Right lung (tissue), 10 donors: ENCODE measurements at places on chromosomes 12 and 14.
A peak's percentile ranks its signal among the peaks of the same experiment; 100 is the strongest.

- no peak for DNase-seq
Measured at GRCh38 chr12:102475355-102475754, 5.0 kb downstream of the IGF1 start.

- DNase-seq, result peak; percentile 40
Measured at GRCh38 chr14:22994762-22995275, 12.5 kb upstream of the AJUBA start.

GRCh38 chr12:101655393-101655792, 42.0 kb upstream of the CHPT1 start:
- no peak for DNase-seq

GRCh38 chr12:45587877-45588533, 141.5 kb upstream of the ARID2 start:
- no peak for DNase-seq

DNA sequence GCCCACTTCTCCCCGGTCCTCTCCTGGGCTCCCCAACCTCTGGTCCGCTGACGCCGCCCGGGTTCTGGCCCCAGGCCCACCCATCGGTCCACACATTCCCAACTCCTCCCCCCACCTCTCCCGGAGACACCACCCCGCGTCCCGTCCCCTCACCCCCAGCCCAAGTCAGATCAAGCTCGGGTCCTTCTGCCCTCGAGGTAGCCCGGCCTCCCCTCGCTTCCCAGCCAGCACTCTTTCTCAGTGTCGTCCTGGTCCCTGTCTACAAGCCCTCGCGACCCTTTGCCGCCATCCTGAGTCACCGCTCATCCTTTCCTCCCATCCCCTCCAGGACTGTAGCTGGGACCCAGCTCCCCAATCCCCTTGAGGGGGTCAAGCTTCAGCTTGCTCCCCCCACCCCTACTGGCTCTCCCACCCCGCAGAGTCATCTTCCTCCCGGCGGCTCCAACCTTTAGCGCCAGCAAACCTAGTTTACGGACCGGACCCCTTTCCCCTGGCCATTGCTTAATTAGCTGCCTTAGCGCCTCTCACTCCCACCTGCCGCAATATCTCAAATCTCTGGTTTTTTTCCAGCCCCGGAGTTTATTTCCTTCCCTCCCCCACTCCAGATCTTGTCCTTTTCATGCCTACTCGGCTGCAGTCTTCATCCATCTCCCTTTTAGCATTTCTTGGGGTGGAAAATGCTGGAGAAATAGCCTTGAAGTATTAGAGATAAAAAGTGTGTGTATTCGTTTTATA, 1.1 kb downstream of the PPP4R4 start:
- no peak for DNase-seq

GRCh38 chr12:69881771-69882170, 56.7 kb downstream of the MYRFL start:
- DNase-seq, result no peak

DNA sequence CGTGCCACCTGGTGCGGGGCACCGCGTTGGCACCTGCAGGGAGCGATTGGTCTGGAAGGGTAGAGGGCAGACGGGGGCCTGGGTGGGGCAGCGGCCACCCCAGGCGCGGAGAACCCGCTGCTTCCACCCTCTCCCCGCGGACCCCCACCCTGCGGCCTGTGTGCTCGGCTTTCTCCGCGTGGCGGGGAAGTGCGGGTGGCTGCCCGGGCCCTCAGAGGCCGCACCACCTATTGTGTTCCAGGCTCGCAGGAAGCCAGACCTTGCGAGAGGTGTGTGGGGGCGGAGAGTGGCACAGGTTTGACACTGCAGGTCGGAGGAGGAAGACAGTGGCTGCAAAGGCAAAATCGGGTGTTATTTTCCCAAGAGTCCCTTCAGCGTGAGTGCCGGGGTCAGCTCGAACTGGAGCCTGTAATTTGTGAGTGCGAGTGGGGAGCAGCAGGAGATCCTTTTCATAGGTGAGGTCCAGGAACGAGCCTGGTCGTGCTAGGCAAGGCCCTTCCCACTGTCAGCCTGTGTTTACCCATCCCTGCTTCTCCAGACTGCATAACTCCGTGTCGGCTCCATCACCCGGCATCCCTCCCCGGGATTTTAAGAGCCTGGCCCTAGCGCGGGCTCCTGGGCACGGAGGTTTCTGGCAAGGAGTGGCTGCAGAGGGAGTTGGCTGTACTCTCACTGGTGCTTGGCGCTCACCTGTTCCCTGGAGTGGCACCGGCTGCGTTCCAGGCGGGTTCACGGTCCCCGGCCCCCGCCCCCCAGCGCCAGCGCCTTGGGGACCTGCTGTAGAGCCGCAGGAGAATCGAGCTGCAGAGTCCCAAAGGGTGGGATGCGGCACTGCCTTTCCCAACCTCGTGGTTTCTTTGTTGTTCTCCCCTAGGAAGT, 935 bp downstream of the TBC1D30 start:
- no peak for DNase-seq

GRCh38 chr12:18861287-18861858, 123.5 kb downstream of the CAPZA3 start:
- DNase-seq, result no peak

DNA sequence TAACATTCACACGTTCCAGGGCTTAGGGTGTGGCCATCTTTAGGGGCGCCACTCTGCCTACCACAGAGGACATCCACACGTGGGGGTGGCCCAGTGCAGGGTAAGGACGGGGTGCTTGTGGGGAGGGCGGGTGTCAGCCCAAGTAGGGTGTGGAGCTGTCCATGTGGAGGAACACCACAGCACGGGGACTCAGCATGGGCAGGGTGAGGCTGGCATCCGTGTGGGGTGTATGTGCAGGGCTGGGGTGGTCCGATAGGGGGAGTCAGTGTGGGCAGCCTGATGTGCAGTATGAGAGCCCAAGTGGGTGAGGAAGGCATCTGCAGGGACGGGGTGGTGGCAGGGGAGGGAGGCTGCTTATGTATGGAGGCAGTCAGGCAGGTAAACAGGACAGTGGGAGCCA, 17.7 kb downstream of the PSMC1 start:
- no peak for DNase-seq

- DNase-seq, result no peak
Measured at GRCh38 chr12:117235261-117235660, 45.0 kb upstream of the FBXO21 start.

DNA sequence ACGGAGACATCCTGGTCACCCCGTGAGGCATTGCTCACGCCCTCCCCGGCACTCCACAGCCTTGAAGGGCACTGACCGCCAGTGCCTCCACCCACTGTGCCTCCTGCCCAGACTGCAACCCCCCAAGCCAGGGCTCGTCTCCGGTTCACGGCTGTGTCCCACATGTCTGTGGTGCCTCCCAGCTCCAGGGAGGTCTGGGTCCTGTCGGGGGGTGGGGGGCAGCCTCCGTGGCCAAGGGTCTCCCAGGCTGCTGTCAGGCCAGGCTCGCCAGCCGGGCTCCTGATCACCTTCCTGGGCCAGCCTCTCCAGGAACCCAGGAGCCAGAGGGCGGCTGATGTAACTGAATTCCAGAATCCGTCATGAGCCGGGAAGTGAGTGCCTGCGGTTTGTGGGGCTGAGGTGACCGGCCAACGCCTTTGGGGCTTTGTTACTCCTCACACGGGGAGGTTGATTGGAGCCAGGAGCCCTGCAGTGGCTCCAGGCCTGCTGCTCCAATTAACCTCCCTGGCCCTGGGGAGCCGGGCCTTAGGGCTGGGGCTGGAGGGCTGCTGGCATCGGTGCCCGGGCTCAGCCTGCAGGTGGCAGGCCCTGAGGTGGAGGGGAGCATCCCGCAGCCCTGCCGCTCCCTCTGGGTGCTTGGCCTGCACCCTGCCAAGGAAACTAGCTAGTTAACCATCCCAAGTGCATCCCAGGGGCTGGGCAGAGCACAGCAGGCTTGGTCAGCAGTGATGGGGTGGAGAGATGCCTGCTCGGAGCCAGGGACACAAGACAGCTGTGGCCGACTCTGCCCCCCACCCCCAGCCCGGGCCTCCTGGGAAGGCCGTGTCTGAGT, 36.4 kb upstream of the FBRSL1 start:
- DNase-seq, result no peak

- DNase-seq, result no peak
Measured at GRCh38 chr12:113456761-113457160, 14.9 kb downstream of the LHX5 start.

DNA sequence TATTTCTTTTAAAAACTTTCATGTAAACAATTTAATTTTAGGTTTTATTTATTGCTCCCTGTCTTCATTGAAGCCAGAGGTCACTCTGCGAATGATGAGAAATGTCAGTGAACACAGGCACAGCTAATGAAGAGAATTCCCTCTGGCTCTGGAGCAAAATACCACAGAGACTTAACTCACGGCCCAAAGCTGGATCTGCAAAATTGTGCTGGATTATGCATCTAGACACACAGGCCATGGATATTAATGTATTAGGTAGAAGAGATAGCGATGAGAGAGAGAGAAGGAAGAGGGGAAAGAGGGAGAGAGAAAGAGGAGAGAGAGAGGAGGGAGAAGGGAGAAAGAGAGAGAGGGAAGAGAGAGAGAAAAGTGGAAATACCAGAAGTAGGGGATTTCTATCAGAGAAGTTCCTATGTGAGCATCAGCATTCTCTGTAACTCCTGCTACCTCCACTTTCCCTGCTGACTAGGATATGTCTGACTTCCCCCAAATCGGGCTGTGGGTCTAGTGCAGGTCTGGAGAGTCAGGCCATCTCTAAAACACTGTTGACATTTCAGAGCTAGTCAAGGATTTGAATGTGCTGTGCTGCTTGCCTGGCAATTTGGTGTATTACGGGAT, 3.7 kb downstream of the ARHGDIB start:
- DNase-seq, result no peak

DNA sequence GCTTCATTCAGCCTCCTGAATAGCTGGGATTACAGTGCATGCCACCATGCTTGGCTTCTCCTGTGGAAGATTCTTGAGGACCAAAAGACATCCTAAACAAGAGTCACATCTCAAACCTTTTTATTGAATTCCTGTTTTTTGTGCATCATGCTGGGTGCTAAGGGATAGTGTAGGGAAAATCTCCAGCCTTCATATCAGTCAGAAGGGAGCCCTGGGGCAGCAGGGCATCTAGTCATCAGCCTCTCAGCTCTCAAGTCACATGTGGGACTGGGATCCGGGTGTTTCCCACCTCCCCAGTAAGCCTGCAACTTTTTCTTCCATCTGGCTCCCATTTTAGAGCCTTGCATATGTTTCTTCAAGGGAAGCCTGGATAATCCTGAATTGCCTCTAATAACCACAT, 25.1 kb upstream of the OASL start:
- no peak for DNase-seq

DNA sequence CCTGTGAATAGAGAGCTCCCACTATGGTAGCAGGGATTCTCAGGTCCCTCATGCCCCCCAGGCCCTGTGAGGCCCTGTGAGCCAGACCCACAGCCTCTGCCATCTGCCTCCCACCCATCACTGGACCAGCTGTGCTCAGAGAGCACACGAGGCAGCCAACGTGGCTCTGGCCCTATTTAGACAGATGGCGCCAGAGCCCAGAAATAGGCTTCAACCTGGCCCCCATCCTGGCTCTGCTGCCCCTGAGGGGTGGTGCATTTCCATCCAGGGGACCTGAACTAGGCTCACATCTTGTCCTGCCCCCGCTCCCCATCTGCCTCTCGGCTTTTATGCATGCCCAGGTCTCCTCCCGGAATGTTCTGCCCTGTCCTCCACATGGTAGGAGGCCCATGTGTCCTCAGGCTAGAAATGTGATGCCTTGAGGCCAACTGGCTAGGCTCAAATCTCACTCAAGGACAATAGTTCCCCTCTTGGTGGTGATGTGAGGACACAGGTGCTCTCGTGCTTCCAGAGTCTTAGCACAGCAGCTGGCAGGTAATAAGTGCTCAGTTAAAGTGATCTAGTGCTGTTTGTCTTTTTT, 18.9 kb downstream of the TMEM63C start:
- no peak for DNase-seq

DNA sequence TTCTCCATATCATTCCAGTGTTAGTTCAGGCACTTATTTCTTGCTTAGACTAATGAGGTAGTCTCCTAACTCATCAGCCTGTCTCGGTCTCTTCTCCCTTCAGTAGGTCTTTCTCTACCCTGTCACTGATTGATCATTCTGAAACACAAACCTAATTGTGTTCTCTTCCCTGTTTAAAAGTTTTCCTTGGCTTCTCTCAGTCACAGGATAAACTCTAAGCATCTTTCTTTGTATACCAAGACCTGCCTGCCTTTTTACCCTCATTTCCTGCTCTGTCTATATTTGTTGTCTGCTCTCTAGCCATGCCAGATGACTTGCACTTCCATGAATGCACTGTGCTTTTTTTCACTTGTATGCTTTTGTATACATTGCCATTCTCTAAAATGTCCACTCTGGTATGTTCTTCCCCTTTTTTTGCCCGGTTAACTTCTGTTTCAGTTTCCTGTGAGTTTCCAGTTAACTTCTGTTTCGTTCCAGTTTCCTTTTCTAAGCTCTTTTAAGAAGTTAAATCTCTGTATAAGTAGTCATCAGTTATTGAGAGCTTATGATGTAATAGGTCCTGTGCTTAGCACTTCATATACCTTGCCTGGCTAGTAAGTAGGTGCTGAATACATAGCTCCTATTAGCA, 12.8 kb downstream of the DIP2B start:
- no peak for DNase-seq

DNA sequence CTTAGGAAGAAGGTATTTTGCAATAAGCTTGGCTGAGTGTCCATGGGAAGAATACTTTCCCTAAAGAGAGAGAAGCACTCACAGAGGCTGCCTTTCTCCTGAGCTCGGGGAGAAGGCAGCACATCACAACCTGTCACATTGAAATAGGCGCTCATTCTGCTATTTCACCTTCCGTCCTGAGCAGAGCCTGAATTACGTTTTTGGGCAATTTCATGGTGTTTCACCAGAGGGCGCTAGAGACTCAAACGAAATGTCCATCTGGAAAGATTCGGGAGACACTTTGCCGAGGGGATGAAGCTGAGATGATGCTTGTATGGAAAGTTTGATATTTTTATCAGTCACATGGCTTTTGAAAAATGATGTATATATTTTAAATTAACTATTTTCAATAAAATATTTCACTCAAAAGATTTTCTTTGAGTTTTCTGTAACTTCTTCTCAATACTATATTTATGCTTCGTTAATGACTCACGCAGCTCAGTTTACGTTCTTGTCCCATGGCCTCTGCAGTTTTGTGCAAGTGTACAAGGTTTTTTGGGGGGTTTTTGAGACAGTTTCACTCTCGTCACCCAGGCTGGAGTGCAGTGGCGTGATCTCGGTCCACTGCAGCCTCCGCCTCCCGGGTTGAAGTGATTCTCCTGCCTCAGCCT, 17.4 kb upstream of the B4GALNT3 start:
- peak; percentile 31 for DNase-seq

- DNase-seq, result peak; percentile 66
Measured at GRCh38 chr12:104049903-104050356, at the start of gene GLT8D2. Gene GLT8D2, minus strand, starts transcription at chr12:104050187. Its CDS starts 30,539 bp downstream, at chr12:104019648.

GRCh38 chr12:68812553-68813241, 4.7 kb downstream of the MDM2 start:
- DNase-seq, result no peak

DNA sequence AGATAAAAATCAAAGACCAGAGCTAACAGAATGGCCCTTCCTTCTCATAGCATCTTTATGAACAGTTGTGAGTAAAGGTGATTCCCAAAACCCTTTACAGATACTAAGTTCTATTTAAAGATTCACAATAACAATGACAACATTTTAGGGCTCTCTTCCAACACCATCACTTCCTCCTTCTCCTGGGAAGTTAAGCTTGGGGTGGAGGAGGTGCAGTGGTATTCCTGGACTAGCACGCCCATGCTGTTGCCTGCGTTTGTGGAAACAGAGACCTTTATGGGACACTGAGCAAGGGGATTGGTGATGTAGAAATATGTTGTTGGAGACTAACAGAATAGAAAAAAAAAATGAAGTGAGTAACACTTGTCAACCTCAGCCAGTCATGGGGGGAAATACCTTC, 22.5 kb downstream of the SYNE2 start:
- no peak for DNase-seq

GRCh38 chr14:99725774-99726537, 41.9 kb downstream of the CYP46A1 start:
- no peak for DNase-seq
